ENCODE measurements at places on chromosomes 3 and 15. TPM values are rescaled to one million over a fixed set of nuclear protein-coding genes. Genes with fewer than 3 reads are reported as not detected.

GRCh38 chr3:183161552-183162336 is 790 bp downstream of the LAMP3 start:
- no peaks in the 10 kb centered on the region for H3K27me3 ChIP-seq
- peak; percentile 41 for DNase-seq
- H3K27ac ChIP-seq: peak overlapping the region; percentile 82
- H3K36me3 ChIP-seq: peaks cover 15% of the 10 kb centered on the region

DNA sequence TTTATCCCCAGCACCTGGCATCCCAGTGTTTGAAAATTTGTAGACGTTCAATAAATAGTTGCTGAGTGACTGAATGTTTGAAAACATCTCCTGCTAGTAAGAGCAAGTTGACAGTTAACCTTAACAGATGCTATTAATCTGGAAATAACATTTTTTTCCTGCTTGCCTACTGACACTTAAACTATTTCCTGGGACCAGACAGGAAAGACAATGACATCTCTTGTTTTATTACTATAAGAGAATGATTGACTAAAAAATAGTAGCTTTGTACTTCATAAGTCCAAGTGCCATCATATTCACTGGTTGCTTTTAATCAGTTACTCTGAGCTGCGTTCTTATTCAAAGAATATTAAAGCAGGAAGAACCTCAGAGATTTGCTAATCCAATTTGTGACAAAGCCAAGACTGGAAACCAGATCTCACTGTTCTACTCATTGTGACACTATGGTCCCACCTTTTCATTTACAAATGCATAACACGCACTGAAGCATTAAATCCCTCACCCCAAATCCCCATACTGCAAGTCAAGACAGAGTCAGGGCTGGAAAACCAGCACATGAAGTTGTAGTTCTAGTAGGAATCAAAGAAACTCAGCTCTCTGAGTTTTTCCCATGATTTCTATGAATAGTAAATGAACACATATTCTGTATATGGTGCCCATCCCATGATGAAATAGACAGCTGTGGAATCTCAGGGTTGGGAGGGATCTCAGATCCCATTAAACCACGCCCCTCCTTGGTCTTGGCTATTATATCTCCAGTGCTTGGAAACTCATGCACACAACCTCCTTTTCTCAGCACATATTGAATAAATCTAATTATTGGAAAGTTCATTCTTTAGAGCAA is 212.7 kb upstream of the P2RY1 start:
- H3K27me3 ChIP-seq: peaks cover 2% of the 10 kb centered on the region
- H3K36me3 ChIP-seq: no peaks in the 10 kb centered on the region
- H3K4me3 ChIP-seq: no peak overlapping the region
- H3K4me1 ChIP-seq: no peaks in the 10 kb centered on the region
- DNase-seq: no peak
- no peak overlapping the region for H3K27ac ChIP-seq

DNA sequence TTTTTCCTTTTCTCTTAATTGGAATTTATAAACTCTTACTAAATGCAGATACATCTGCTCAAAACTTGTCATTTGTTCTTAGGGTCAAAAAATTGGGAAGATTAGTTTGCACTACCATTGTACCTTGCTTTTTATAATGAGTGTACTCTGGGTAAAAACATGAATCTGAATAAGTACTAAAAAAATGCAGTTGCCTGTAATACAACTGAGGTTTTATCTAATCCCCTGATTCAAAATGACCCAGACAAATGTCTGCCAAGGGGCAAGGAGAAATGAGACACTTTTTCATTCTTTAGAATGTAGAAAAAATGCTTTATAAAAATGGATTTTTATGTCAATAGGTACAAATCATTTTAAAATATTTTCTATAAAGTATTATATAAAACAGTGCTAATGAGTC is 42.4 kb downstream of the RASA2 start:
- no peaks in the 10 kb centered on the region for H3K27me3 ChIP-seq
- DNase-seq: no peak
- H3K4me1 ChIP-seq: peaks cover 81% of the 10 kb centered on the region
- no peak overlapping the region for H3K4me3 ChIP-seq
- H3K36me3 ChIP-seq: peaks cover 14% of the 10 kb centered on the region

Gene MKRN2OS
- not detected for total RNA-seq

- DNase-seq: peak; percentile 24
- H3K27me3 ChIP-seq: peaks cover 16% of the 10 kb centered on the region
- H3K27ac ChIP-seq: no peak overlapping the region
- no peaks in the 10 kb centered on the region for H3K36me3 ChIP-seq
- no peak overlapping the region for H3K4me3 ChIP-seq
Measured at GRCh38 chr3:45890405-45890804, 4.1 kb downstream of the CCR9 start.

Gene ATP8B4
- 2.0 TPM for total RNA-seq

Gene EPHA3
- not detected for total RNA-seq

Gene OPA1
- 91.7 TPM for total RNA-seq

DNA sequence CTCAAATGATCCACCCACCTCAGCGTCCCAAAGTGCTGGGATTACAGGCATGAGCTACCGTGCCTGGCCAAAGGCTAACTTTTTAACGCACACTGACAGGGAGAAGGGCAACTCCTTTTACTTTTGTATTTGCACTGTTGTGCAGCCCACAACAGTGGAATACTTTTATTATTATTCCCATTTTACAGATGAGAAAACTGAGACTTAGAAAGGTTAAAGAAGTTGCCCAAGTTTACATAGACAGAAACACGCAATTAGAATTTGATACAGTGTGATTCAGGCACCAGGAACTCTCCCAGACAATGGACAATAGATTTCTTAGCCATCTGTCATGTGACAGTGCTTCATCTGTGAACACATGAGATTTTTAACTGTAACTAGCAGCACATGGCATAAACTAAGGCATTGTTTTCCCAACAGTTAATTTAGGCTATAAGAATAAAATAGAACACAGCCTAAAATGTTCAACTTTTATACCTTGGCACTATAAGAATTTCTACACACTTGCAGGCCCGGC is 18.8 kb downstream of the STAG1 start:
- no peak overlapping the region for H3K27ac ChIP-seq
- peaks cover 8% of the 10 kb centered on the region for H3K36me3 ChIP-seq
- peaks cover 67% of the 10 kb centered on the region for H3K4me1 ChIP-seq

DNA sequence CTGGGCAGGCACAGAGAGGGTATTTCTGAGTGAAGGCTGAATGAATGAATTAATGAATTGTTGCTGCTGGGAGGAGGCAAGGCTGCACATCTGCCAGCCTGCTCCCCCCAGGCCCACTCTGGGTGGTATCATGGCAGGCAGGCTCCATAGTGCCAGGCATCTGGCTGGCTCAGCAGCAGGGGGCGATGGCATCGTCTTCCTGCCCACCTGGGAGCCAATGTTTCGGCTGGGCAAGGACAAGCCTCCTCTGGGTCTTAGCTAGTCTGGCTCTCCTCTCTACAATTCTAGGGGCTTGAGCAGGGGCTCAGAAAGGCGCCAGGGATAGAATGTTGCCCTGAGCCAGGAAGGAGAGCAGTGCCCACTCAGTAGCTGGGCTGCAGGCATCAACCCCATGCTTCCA is 1.7 kb upstream of the TLR9 start:
- DNase-seq: peak; percentile 26
- H3K27ac ChIP-seq: peak overlapping the region; percentile 71

- peaks cover 5% of the 10 kb centered on the region for H3K36me3 ChIP-seq
- no peak overlapping the region for H3K27ac ChIP-seq
- no peaks in the 10 kb centered on the region for H3K4me1 ChIP-seq
- H3K4me3 ChIP-seq: no peak overlapping the region
- H3K27me3 ChIP-seq: no peaks in the 10 kb centered on the region
- DNase-seq: no peak
Measured at GRCh38 chr15:68241088-68241935, 11.8 kb upstream of the CLN6 start.

Gene SOX14
- total RNA-seq: not detected

DNA sequence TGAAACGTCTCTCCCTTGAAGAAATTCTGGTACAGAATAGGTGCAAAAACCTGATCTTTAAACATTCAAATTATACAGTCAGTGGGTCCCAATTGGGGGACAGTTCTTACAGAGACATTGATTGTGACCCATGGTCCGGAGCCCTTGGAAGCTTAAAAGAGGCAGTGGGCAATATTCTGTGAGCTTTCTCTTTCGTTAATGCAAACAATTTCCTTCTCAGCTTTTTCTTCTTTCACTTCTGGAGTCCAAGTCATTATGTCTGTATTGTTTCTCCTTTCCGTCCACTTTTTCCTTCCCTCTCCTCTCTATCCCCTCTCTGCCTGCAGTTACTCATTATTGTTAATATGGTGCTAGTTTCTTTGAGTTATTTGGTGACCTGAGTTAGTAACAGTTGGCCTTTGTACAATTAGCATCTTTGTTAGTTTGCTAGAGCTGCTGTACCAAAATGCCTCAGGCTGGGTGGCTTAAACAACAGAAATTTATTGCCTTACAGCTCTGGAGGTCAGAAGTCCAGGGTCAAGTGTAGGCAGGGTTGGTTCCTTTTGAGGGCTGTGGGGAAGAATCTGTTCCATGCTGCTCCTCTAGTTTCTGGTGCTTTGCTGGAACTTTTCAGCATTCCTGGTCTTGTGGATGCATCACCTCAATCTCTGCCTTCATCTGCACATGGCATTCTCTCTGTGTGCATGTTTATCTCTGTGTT is 102.6 kb downstream of the GMPS start:
- no peaks in the 10 kb centered on the region for H3K36me3 ChIP-seq
- peaks cover 2% of the 10 kb centered on the region for H3K27me3 ChIP-seq
- no peak for DNase-seq

- H3K27ac ChIP-seq: no peak overlapping the region
- H3K27me3 ChIP-seq: peaks cover 7% of the 10 kb centered on the region
- H3K36me3 ChIP-seq: no peaks in the 10 kb centered on the region
- H3K4me1 ChIP-seq: peaks cover 34% of the 10 kb centered on the region
- H3K4me3 ChIP-seq: no peak overlapping the region
Measured at GRCh38 chr3:194522579-194523046, 35.8 kb upstream of the ATP13A3 start.

Gene TRAIP
- 25.7 TPM for total RNA-seq

- peaks cover 5% of the 10 kb centered on the region for H3K27me3 ChIP-seq
- peaks cover 4% of the 10 kb centered on the region for H3K4me1 ChIP-seq
- no peaks in the 10 kb centered on the region for H3K36me3 ChIP-seq
- no peak overlapping the region for H3K4me3 ChIP-seq
- DNase-seq: no peak
Measured at GRCh38 chr15:44064706-44065105, 130.4 kb downstream of the FRMD5 start.

GRCh38 chr3:10703875-10704274 is 112.2 kb upstream of the SLC6A11 start:
- no peaks in the 10 kb centered on the region for H3K36me3 ChIP-seq
- no peak overlapping the region for H3K4me3 ChIP-seq
- peaks cover 5% of the 10 kb centered on the region for H3K4me1 ChIP-seq
- DNase-seq: peak; percentile 24

Measured in activated naive CD4-positive, alpha-beta T cell treated with anti-CD3 and anti-CD28 coated beads for 36 hours (primary cell).